Tibial nerve (tissue), 4 donors: ENCODE measurements at places on chromosomes 7 and 10.

DNA sequence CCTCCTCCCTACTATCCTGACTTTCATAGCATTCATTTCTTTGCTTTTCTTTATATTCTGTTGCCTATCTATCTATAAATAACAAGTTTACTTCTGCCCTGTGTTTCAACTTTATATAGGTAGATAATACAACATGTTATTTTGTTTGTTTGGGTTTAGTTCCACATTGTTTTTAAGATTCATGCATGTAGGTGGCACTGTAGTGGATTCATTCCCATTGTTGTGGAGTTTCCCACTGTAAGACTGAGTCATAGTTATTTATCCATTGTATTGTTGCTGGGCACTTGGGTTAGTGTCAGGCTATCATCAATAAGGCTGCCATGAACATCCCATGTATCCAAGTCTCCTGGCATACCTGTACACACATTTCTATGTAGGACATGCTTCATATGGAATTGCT lies 127.7 kb downstream of the ARHGAP22 start:
- no peak for DNase-seq

DNA sequence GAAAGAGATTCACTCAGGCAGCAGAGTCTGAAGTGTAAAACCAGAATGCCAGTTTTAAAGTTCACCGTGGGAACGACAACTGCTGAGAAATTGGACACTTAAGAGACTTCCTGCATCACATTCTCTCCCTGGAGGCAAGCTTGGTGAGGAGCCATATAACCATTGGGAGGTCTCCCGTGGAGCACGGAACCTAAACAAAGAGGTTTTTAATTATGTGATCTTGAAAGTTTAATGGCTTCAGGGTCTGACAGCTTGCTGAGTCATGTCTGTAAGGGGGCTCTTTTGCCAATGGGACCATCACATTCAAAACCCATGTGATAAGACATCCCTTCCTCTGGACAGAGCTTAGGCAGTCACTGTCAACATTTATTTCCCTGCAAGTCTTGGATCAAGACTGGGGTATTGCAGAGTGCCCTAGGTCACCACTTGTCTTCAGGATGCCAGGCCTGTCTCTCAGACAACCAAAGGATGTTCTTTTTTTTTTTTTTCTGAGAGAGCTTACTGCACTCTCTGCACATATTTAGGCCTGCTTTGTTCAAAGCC lies 674.4 kb downstream of the TYW1 start:
- DNase-seq = no peak

GRCh38 chr7:30005464-30005863 lies 15.9 kb upstream of the SCRN1 start:
- DNase-seq = no peak

DNA sequence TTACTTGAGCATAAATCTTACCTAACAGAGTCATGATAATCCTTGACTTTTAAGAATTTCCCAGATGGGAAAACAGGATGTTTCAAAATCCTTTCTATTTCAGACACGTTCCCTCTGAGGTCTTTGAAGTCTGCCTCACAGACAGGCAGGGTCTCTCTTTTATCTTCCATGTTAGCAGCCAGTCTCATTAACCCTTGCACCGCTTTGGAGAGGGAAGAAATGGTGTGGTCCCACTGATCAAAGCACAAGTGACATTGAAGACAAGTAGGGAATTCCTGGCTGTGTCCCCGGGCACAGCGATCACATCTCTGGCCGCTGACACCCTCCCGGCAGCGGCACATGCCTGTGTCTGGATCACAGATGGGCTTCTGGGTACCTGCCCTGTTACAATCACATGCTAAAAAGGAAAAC lies 52.7 kb upstream of the LAMB1 start:
- DNase-seq = no peak

GRCh38 chr10:28135258-28135657 lies 136.4 kb upstream of the ODAD2 start:
- no peak for DNase-seq

DNA sequence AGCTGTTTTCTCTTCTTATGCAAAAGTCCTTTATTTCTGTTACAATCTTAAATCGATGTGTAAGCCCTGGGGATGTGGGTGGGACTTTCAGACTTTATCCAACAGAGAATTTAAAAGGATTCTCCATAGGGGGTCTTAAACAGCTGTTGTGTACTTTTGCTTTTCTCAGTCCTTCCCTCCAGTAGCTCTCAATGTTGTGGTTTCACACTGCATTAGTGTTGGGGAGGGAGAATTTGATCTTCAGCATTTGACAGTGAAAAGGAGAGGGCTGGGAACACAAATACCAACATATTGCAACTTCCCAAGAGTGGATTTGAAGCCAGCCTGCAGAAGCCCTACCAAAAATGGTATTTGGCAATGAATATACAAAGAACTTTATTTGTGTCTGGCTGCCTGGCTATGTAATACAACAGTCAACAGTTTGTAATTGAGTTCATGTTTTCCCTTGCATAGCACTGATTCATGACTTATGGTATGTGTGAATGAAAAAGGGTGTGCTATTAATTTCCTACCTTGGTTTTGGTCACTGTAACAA lies 80.1 kb upstream of the CAPZA2 start:
- DNase-seq = no peak

DNA sequence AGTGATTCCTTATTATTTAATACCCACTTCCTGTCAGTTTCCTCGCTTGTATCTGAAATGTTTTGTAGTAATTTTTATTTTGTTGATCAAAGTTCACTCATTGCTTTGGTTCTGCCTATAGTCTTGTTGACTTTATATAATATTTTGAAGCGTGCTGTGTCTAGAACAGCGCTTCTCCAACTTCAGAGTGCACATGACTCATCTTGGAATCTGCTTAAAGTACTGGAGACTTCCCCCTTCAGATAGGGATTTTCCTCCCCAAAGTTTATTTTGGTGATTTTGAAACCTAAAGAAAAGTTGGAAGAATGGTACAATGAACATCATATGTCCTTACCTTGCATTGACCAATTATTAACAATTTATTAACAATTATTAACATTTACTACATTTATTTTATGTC lies 5.8 kb downstream of the COMTD1 start:
- DNase-seq = no peak

GRCh38 chr10:120485946-120486345 lies 28.9 kb downstream of the PLPP4 start:
- no peak for DNase-seq

GRCh38 chr10:79385392-79385795 lies 38.1 kb downstream of the PPIF start:
- DNase-seq = no peak

- no peak for DNase-seq
These were observed 98.6 kb upstream of the MDFIC start for GRCh38 chr7:114823290-114823689.

GRCh38 chr10:90197766-90198165 lies 496.4 kb downstream of the KIF20B start:
- DNase-seq = no peak

DNA sequence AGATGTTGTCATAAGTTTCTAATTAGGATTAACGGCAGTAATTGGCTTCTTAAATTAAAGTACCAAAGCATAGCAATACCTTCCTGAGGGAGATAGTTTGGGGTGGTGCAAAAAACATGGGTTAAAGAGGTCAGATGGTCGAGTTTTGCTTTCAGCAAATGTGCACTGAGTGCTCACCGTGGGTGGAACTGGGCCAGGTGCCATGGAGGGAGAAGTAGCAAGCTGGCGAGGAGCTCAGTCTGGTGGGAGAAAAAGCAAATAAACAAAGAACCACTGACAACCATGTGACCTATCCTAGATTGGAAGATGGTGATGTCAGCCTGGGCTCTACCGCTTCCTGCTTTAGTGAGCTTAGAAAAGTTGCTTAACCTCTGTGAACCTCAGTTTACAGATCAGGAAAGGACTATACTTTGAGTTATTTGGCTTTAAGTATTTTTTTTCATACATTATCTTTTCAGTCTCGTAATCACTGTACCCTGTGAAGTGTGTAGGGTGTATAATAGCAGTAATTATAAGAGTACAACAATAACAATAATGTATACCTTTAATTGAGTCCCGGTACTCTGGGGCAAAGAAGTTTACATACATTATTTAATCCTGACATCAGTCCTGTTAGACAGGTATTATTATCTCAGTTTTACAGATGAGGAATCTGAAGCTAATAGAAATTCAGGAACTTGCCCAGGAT lies 69.0 kb upstream of the PDCD4 start:
- peak; percentile 70 for DNase-seq

GRCh38 chr7:148944935-148945934 lies 61.1 kb upstream of the EZH2 start:
- no peak for DNase-seq

DNA sequence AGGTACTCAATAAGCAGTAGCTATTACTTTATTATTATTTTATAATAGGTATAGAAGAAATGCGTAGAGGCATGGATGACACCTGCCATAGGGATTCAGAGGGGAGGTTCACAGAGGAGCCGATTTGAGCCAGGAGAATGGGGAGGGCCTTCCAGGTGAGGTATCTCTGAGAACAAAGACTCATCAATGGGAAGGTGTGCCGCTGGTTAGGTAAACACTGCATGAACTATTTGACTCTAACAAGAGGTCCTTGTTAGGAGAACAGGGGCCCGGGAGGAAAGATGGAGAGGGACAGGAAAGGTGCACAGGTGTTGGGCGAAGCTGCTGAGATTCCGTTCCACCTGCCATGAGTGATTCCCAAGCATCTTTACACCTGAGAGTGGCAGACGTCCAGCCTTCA lies 41.8 kb upstream of the TMEM273 start:
- no peak for DNase-seq

GRCh38 chr10:104437226-104437625 lies 83.6 kb downstream of the CFAP58 start:
- DNase-seq = no peak

DNA sequence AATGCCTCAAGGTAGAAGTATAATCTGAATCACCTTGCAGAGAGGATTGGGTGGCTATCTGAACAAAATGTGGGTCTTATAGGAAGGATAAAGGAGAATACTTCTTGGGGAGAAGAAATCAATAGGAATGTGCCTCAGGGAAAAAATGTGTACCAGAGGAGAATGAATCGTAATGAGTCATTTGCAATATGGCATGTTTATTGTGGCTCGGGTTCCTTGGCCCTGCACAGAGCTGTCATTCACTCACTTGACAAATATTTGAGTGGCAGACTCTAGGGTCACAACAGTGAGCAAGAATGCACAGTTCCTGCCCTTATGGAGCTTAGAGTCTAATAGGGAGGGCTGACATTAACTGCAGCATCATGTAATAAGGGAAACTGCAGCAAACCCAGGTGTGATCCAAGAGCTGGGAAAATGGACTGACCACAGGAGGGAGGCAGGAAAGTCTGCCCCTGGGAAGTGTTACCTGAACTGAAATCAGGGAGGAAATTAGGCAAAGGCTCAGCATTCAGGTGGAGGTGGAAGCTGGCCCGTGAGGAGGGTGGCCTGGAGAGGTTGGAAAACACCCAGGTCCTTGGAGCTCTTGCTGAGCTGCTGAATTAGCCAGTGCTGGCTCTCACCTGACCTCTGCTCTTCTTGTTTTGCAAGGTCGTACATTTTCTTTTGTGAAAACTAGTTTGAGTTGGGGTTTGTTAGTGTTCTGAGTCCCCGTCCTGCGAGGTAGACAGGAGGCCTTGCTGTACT lies 203.9 kb downstream of the FRMD4A start:
- no peak for DNase-seq

- no peak for DNase-seq
These were observed 30.0 kb upstream of the AUTS2 start for GRCh38 chr7:69568266-69568665.

- no peak for DNase-seq
These were observed 13.1 kb upstream of the SGMS1 start for GRCh38 chr10:50636618-50637579.

DNA sequence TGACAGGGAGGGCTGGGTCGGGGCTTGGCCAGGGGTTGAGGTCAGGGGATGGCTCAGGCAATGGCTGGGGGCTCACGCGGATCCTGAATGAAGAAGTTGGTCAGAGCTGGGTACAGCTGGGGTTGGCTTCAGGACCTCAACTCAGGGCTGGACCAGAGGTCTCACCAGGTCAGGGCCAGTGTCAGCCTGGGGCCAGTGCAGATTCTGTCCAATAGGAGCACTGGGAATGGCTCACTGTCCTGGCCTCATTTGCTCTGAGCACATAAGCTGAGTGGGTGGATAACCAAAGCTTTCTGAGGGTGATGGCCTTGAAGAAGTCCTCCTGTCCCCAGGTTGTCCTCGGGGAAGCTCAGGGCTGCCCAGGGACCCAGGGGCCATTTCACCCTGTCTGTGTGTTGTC lies 54.9 kb upstream of the PCBD1 start:
- no peak for DNase-seq
